ENCODE measurements at places on chromosomes 2 and 18.

GRCh38 chr2:132681766-132682165 is 11.8 kb upstream of the LYPD1 start:
- no peak for DNase-seq

GRCh38 chr2:170737821-170738220 is 22.7 kb downstream of the SP5 start:
- DNase-seq: no peak

DNA sequence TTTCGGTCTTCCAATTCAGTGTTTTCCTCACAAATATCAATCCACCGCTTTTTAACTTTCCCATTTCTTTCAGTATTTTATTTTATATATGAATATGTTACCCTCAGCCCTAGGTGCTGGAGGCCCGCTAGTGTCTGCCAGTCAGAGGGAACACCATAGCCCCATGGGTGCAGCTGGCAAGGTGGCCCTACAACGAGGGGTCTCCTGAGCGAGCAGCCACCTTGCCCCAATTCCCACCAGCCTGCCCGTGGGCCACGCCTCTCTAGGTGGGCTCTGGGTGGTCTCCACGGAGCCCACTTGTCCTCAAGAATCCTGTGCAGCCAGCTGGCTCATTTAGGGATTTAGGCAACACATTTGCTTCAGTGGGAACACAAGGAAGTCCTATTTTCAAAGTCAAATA is 72.5 kb upstream of the RGPD5 start:
- no peak for DNase-seq

DNA sequence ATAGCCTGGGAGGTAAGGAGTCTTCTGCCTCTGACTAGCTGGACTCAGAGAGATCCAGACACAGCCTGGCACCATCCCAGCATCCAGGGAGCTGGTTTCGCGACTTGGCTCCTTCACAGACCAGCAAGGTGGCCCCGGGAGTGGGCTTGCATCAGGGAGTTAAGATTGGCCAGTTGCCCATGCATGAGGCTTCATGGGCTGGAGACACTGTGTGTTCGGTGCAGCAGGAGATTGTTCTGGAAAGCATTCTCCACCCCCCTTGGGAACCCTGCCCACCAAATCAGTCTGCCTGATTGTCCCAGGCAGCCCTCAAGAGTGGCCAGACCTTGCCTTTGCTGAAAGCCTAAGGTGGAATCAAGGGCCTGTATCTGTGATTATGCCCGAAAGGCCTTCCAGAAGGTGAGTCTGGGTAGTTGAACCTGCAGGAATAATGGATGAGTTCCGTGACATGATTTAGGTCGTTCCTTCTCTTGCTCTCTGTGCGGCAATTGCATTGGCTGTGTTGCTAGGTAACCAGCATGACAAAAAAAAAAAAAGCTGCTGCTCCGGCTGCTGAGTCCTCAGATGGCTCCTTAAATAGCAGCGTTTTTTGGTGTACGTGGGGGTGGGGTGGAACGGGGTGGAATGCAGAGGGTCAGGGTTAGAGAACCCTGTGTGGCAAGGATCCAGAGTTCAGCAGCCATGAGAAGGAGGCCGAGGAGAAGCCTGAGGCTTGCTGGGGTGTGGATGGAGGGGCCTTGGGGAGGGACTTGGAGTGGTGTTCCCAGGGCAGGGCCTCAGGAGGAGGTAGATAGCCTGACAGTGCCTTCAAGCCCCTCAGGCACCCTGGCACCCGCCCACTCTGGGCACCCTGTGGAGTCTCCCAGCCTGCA is 93.0 kb upstream of the MCFD2 start:
- DNase-seq: no peak

- DNase-seq: no peak
Observed at GRCh38 chr18:77218642-77219041, 31.0 kb upstream of the GALR1 start.

DNA sequence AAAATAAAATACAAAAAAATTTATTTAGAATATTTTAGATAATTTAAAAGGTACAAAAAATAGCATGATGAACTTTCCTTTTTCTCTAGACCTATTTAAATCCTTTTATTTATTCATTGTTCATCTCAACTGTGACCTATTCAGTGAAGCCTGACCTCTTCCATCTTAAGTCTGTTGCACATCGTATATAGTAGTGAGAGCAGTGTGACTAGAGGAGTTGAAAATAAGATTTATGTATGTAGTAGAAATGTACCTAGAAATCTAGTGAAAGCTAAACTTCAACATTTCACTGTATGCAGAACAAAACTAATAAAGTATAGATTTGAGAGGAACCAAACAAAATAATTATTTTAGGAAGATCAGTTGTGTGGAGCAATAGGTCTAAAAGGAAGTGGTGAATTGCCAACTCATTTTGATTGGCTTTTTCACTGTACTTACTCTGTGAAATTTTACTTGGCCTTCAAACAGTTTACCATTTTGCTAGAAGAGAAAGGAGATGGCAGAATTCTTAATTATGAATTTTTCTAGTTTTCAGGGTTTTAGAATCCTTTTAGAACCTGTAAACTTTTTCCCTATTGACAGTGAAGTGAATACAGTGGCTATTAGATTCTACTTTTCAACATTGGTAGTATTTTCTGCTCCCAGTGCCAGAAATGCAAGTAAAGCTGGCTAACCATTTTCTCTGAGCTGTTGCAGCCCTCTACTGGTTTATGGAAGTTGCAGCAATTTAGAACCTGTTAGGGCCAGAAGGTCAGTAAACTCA is 11.0 kb downstream of the ANKRD12 start:
- DNase-seq: no peak

DNA sequence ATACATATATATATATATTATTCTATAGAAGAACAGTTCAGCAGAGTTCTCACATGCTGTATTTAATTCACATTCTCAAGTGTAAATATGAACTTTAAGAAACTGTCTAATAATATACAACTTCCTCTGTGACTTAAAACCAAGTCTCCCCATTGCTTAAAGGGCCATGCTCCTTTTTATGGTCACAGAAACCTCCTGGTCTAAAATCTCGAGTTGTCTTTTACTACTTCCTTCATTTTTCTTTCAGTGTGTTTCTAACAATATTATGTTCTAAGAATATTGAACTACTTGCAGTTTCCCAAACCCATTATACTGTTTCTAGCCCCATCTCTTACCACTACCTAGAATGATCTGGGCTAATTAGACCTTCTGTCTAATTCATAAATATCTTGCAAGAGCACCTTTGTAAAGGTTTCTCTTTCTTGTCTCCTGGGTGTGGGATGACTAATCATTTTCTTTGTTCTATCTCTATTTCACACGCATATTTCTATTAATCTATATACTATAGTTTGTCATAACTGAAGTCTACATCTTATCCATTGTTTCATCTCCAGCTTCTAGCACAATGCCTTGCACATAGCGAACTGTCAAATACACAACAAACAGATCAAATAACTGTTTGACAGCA is 48.8 kb downstream of the ERBB4 start:
- no peak for DNase-seq

DNA sequence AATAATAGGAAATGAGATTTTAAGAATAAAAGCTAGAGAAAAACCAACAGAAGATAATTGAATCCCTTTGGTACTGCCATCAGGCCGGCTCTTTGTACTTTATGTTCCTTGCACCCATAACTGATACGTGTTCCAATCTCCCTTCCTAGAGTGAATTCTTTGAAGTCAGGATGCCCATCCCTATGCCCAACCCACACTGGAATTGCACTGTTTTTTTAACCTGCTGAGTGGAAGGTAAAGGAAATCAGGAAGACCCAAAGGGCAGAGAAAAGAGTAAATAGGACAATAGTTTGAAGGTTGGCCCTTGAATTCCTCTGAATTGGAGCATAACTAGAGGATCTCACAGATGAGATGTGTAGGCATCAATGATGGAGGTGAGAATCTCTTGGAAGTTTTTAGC is 4.4 kb upstream of the ATG16L1 start:
- DNase-seq: no peak

- DNase-seq: no peak
Observed at GRCh38 chr2:43268066-43268953, 41.9 kb upstream of the ZFP36L2 start.

DNA sequence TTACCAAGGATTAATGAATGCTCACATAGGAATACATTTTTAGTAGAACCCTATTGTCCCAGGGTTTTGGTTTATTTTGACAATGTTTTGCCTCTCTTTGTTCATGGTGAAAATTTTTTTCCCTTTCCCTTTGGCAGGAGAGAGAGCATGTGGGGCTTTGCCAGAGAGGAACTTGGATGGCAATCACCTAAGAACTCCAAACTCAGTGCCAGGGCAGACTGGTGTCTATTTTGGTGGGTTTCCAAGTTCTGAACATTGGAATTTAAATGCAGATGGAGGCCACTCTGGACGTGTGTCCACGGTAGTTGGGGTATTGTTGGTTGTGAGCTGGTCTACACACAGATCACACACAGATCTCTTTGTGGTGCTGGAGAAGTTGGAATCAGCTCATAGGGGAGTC is 2091.1 kb upstream of the PIK3C3 start:
- no peak for DNase-seq

- no peak for DNase-seq
Observed at GRCh38 chr2:49226360-49226759, 72.0 kb upstream of the FSHR start.

DNA sequence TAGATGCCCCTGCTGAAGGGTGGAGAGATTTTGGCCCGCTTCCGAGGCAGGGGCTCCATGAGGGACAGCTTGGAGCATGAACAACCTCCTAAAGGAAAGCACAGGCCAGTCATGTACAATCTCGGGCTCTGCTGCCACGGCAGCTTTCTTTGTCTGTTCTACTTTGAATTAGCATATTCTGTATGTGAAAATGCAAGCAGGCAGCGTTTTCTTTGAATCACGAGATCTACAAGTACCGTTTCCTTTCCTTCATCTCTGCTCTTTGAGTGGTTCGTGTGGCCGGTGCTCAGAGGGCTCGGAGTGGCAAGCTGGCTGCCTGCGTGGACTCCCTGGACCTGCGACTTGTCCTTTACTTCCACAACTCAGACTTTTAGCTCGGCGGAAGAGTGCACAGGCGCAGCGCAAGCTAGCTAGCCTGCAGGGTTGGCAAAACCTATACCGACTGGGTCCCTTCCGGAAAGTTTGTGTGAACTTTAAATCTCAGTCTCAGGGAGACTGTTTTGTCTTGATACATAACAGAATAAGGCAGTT is 6.9 kb downstream of the TWIST2 start:
- no peak for DNase-seq

DNA sequence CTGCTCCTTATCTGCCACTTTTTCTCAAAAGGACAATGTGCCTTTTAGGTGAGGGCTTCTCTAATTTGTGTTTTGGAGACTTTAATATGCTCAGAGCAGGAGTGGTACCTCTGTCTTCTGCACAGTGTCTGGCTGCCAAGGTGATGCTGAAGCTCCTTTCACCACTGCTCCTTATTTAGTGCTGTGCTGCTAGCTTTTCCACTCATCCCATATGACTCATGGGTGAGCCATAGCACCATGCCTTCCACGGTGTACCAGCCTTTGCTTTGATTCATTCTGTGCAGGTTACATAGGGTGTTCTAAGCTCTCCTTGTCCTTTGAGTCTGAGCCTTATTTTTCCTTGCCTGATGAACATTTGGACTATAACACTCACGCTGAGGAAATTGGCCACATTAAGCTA is 202.4 kb downstream of the ARL6IP6 start:
- DNase-seq: no peak

GRCh38 chr2:182228741-182229140 is 198.1 kb downstream of the PDE1A start:
- no peak for DNase-seq

- no peak for DNase-seq
Observed at GRCh38 chr2:69518841-69519240, 81.6 kb upstream of the NFU1 start.

DNA sequence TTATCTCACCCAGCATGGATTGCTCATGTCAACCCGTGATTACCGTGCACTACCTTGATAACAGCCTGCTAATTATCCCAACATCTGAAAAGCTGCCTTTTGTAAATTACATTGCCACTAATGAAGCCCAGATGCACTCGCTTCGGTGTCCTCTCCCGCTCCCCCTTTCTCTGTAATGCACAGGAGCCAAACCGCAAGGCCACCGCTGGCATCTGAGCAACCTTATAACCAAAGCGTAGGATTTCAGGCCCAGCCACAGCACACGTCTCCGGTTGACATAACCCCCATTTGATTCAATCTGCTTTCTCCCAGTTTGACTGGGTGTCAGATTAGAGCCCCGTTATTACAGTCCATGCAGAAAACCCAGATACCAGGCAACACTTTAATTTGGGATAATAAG is 341.2 kb downstream of the ALK start:
- DNase-seq: no peak

DNA sequence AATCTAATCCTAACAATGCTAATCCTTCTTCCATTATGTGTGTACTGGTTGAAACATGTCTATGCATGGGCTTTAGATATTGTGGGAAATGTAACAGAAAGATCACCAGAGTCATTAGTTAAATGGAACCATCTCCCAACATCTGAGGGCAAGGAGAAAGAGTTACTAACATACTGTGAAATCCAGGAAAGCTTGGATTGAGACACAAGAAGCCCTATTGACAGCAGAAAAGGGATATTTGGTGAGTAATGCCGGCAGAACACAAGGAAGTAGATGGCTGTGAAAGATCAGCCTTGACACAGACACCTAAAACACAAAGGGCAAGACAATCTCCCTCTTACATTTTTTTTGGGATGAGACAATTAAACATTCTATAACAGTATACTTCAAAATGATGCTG is 28.5 kb upstream of the LAMA1 start:
- DNase-seq: no peak

DNA sequence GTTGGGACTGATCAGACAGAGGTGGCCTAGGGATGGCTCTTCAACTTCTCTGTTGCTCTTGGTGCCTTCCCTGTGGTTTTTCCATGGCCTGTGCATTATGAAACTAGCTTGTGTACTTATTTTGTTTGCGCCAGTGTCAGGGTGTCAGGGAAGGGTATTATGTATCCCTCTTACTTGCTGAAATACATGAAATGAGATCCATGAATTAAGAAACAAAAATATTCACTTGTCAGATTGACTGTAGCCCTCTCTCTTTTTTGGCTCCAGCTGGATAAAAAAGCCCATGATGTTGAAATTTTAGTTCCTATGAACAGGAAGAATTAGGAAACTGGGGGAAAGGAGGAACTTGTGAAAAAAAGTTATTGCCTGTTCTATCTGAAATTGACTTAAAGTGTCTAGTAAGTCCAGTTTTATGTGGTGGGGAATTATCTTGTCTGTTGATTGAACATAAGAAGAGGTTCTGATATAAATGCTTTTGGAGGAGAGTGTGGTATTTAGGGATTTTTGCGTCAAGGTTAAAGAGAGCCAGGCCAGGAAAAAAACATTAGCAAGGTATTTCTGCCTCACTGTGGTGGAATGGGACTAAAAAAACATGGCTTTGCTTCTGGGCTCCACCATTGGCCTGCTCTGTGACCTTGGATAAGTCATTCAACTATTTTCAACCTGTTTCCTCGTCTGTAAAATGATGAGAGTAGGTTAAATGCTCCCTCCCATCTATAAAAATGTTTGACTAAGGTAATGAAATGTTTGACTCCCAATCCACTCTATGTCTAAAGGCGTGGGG is 12.0 kb downstream of the UGP2 start:
- no peak for DNase-seq

GRCh38 chr2:39684464-39684863 is 18.7 kb downstream of the TMEM178A start:
- no peak for DNase-seq

- no peak for DNase-seq
Observed at GRCh38 chr2:72115110-72116080, 32.3 kb downstream of the CYP26B1 start.

Data from stimulated activated CD4-positive, alpha-beta T cell treated with anti-CD3 and anti-CD28 coated beads, Interleukin-4, amount 100 ng/mL, for 1 hour (primary cell).